Midbrain (tissue), 1 donor: ENCODE measurements at places on chromosomes 6 and 20.

DNA sequence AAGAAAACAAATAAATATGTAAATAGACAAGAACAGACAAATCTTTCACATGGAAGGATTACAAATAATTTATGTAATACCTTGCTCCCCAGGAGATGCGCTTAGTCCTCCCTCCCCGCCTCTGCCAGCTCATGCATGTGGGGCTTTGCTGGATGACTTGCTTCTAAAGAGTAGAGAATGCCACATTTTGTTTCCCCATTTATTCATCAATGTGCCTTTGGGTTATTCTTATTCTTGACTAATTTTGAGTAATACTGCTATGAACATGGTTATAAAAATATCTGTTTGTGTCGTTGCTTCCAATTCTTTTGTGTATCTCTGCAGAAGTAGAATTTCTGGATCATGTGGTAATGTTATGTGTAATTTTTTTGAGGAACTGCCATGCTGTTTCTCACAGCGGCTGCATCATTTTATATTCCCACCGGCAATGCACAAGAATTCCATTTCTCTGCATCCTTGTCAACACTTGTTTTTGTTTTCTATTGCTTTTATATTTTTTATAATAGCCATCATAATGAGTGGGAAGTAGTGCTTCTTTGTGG lies 23.8 kb upstream of the DUSP22 start:
- DNase-seq = no peak

DNA sequence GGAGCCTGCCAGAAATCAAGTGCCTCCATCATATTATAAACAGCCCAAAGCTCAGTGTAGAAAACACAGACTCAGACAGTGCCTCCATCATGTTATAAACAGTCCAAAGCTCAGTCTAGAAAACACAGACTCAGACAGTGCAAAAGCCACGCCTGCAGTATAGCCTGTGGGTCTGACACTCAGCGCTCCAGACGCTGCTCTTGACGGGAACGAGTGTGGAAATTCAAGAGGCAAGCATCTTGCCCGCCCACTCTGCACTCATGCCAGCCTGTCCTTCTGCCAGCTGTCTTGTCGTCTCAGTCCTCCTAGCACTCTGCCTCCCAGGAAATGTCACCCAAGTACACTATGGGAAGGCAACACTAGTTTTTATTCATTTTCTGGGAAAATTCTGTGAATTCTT lies 274.2 kb upstream of the CDH4 start:
- no peak for DNase-seq

DNA sequence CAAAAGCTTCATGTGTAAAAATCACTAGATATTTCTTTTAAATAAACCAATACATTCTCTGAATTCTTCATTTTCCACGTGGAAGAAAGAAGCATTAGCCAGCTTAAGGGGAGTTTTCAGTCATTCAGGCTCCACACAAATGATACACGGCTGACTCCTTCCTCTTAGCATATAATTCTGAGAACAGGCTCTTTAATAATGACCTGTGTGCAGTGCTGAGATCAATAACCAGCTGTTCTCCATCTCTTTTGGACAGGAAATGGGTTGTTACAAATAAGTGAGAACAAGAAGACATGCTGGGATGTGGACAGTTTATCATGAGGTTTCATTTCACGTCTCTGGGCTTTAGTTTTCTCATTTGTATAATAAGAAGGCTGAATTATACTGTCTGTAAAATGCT lies 146.9 kb upstream of the C6orf118 start:
- DNase-seq = no peak

DNA sequence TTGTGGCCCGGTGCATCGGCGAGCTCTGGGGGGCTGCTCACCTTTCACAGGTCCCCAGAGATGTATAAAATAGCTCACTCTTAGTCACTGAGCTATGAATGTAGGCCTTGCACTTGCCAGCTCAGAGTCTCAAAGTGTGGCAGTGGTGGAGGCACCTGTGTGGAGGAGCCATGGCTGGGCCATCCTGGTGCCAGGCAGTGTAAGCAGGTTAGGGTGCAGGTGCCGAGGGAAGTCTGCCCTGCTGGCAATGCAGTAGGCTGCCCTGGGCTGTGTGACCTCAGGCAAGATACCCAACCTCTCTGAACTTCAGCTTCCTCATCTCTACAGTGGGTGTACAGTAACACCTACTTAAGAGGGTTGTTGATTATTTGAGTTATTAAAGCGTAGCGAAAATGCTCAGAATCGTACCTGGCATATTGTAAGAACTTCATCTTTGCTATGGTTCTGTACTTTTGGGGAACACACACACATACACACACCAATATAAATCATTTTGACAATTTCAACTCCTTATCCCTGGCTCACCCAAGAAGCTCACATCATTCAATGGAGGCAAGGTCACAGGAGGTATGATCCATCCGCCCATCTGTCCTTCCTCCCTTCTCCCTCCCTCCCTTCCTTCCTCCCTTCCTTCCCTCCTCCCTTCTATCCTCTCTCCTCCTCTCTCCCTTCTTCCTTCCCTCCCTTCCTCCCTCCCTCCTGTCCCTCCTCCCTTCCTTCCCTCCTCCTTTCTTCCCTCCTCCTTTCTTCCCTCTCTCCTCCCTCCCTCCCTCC lies 66.8 kb upstream of the STX16 start:
- DNase-seq = no peak
